ENCODE measurements at places on chromosomes 7 and 10.

DNA sequence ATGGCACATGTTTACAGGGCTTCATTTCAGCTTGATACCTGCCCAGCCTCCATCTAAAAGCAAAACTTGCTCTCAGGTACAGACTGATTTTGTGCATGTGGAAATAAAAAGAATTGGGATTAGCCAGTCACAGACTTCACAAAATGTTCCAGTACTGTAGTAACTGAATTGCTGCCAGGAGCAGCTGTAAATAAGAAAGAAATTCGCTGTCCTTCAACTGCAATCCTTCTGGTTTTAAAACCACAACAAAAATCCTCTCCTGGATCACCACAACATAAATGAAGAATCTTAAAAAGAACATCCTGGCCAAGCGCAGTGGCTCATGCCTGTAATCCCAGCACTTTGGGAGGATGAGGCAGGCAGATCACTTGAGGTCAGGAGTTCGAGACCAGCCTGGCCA lies 3.9 kb upstream of the MIOS start:
- no peak for DNase-seq

DNA sequence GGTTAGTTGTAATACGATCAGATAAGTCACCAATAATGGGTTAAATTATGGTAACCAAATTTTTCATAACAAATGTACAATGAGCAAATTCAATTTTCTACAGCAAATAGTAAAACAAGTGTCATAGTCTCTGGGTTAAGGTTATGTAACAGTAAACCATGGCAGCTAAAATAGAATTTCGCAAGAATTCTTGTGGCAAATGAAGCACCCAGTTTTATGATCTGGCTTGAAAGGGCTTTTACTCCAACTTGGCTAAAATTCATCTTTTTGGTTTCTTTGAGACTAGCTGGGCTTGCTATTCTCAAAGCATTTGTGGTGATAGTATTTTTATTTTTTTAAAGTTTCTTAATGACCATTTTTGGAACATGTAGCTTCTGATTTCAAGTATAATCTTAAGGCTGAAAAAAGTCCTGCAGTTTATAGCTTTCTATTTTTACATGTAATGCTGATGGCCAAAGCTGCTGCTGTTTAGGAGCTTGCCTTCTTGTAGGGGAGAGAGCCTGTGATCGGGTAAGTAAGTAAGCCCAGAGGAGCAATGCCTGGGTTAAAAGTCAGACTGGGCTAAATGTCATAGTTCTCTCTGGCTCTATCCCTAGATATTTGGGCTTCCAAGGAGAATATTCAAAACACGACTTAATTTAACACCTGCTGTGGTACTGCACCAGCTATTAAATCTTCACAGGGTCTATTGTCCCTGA lies 55.5 kb upstream of the SYPL1 start:
- no peak for DNase-seq

- DNase-seq = no peak
These were observed 74.4 kb upstream of the LSM8 start for GRCh38 chr7:118109607-118110006.

- DNase-seq = no peak
These were observed 1.2 kb downstream of the NUB1 start for GRCh38 chr7:151342811-151343210.

- no peak for DNase-seq
These were observed 42.0 kb downstream of the PWWP2B start for GRCh38 chr10:132439025-132439388.

GRCh38 chr7:1224086-1224716 lies 8.5 kb upstream of the UNCX start:
- DNase-seq = no peak

- DNase-seq = no peak
These were observed 16.5 kb downstream of the DENND10 start for GRCh38 chr10:119120413-119120867.

DNA sequence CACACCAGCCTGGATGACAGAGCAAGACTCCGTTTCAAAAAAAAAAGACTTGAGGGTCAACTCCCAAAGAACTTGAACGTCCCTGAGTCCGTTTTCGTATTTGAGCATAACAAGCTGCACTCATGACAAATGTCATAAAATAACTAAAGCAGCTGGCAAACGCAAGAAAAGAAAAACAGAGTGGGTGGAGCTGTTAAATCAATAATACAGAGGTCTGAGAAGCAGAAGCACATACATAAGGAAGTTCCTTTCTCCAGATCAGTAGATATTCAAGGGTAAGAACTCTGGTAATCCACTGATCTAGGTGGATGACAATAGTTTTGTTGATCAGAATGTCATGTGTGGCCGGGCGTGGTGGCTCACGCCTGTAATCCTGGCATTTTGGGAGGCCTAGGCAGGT lies 150.1 kb downstream of the FAM107B start:
- no peak for DNase-seq

DNA sequence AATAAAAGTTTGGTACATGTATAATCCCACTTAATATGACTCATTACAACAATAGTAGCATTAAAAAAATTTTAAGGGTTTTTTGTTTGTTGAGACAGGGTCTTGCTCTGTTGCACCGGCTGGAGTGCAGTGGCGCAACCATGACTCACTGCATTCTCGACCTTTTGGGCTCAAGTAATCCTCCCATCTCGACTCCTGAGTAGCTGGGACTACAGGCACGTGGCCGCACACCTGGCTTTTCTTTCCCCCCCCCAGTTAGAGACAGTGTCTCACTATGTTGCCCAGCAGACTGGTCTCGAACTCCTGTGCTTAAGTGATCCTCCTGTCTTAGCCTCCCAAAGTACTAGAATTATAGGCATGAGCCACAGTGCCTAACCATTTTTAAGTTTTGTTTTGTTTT lies 40.7 kb downstream of the KMT2C start:
- no peak for DNase-seq

GRCh38 chr10:80070057-80070456 lies 8.4 kb upstream of the TMEM254 start:
- no peak for DNase-seq

All from central memory CD8-positive, alpha-beta T cell (primary cell).